Activated naive CD4-positive, alpha-beta T cell treated with anti-CD3 and anti-CD28 coated beads, Interleukin-2, amount 50 U/mL, for 72 hours (primary cell): ENCODE measurements at places on chromosomes 16 and 17.

DNA sequence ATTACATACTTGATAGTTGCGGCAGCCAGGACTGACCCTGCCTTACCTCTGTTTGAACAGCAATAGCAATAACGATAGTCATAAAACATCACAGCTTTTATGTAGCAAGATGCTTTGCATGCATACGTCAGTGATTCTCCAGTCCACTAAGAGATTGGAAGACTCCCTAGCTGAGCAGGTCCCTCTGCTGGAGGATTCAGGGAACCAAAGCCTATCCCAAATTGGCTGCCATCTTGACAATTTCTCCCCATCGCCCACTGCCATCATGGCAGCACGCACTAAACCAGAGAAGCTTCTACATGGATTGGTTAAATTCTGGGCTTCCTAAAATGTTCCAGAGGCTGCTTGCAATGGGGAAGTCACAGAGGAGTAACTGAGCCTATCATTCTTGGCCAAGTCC is 360.6 kb upstream of the XYLT1 start:
- no peak for DNase-seq

- no peak for DNase-seq
These were observed 1.2 kb downstream of the SRR start for GRCh38 chr17:2304931-2305330.

GRCh38 chr17:39095309-39095686 is 56.1 kb downstream of the PLXDC1 start:
- no peak for DNase-seq

DNA sequence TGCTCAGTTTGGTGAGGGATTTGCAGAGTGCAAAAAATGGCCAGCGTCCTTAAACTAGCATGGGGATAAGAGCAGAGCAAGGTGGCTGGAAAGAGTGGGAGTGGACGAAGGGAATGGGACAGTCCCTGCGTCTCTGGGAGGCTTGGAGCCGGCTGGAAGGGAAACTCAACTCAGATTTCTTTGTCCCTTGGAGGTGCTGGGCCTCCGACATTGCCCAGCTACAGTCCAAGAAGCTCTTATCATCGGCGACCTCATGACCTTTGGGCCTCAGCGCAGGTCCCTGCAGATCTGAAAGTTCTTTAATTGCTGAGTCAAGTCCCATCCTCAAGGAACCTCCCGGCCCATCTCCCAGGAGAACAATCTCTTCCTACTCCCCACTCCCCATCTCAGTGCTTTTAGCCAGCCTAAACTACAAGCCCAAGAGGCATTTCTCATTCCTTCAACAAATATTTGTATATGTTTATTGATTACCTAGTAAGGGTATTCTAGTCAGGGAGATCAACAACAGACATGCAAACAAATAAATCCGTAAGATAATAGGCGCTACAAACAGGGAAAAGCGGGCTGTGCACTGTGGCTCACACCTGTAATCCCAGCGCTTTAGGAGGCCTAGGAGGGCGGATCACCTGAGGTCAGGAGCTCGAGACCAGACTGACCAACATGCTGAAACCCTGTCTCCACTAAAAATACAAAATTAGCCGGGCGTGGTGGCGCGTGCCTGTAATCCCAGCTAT is 985 bp upstream of the TMEM107 start:
- DNase-seq, result no peak

DNA sequence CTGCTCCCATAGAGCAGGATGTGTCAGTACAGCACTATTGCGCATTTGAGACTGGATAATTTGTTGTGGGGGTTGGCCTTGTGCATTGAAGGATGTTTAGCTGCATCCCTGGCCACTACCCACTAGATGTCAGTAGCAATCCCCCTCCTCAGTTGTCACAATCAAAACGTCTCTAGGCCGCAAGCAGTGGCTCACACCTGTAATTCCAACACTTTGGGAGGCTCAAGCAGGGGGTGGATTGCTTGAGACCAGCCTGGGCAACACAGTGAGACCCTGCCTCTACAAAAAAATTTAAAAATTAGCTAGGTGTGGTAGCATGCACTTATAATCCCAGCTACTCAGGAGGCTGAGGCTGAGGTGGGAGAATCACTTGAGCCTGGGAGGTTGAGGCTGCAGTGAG is 48.4 kb downstream of the CENPV start:
- DNase-seq, result no peak

DNA sequence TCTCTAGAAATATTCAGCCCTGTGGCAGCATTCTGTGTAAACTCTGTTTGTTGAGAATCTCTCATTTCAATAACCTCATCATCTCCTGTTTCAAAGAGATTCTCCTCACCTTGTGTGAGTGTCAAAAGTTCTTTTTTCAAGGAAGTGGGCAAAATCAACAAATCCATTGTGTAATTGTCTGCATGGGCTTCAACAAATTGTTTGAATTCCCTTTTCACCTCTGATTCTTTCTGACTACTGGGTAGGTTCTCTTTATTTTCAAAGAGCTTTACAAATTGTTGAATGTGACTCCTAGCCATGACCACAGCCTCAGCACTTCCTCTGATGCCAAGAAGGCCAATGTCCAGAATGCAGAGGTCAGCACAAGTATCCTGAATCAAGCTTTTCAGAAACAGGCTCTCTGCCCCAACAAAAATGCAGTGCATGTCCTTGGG is 48.0 kb downstream of the N4BP1 start:
- DNase-seq, result no peak

DNA sequence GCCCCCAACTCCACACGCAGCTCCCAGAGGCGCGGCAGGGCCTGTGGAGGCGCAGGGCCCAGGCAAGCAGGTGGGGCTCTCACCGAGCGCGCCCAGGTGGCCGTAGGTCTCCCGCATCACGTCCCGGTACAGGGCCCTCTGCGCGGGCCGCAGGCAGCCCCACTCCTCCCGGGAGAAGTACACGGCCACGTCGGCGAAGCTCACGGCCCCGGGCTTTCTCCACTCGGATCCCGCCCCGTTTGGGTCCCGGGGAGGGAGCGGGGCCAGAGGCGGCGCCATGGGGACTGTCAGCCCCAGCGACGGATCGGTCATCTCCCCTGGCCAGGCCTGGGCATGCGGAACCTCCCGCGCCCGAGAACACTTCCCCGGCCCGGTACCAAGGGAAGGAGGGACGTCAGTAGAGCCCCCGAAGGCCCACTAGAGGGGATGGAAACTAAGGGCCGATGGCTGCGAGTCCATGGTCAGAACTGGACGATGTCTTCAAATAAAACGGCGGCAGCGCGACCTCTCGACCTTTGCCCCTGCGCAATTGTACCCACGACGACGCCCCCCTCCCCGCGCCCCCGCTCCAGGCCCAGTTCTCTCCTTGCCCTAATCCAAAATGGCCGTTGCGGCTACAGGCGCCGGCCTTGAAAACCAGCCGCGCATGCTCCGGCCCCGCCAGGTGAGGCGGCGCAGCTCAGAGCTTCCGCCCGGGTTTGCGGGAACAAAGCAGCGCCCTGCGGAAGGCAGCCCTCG is at the start of gene ZNF747:
TSS of gene ZNF747 (minus strand) at position 491 of the 738 bp plus-strand sequence. CDS start at position 312, 179 bp downstream.
- DNase-seq, result peak; percentile 91

DNA sequence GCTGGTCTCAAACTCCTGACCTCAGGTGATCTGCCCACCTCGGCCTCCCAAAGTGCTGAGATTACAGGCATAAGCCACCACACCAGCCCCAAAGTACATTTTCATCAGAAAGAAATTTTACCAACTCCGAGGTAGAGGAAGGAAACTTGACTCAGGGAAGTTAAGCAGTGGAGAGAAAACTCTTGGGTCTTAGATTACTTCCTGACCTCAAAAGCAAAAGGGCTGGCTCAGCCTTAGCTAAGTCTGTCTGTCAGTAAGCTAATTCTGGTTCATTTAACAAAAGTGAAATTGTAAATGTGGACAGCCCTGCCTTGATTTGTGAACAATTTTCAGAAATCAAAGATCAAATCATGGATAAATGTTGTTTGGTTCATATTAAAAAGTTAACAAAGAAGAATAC is 30.6 kb downstream of the MAP2K6 start:
- no peak for DNase-seq

GRCh38 chr17:79919164-79919585 is 79.9 kb upstream of the CBX4 start:
- DNase-seq, result no peak
